Stimulated activated CD4-positive, alpha-beta T cell treated with anti-CD3 and anti-CD28 coated beads, Interleukin-15, amount 100 ng/mL, for 1 hour (primary cell): ENCODE measurements at places on chromosomes 12 and 14.

DNA sequence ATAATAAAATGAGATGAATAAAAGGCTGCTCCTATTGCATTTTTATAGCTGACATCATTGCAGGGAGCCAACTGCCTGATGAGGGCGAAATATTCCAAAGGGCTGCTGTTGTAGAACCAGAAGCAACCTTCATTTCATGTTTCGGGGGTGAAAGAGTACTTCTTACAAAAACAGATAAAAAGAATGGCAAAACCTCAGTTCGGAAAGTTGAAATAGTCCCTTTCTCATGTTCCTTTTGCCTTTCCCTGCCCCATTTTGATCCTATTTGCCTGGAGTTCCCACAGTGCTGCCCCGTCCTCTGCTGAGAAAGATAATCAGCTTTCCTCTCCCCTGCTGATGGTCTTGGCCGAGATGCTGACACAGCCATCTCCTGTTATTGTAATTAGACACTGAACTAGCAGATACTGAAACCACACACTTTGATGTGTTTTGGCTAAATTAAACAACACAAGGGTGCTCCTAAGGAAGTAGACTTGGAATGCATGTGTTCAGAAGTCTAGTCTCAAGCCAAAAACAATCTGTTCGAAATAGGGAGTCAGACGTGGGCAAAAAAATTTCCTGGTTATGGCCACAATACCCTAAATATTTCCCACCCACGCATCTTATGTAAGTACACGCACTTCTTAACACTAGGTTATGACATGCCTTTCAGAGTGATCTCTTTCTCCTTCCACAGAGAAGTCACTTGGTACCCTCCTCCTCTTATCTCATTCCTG lies 117.2 kb downstream of the PPM1H start:
- DNase-seq = no peak

- no peak for DNase-seq
Measured at GRCh38 chr14:72975770-72976169, 49.5 kb downstream of the DCAF4 start.

DNA sequence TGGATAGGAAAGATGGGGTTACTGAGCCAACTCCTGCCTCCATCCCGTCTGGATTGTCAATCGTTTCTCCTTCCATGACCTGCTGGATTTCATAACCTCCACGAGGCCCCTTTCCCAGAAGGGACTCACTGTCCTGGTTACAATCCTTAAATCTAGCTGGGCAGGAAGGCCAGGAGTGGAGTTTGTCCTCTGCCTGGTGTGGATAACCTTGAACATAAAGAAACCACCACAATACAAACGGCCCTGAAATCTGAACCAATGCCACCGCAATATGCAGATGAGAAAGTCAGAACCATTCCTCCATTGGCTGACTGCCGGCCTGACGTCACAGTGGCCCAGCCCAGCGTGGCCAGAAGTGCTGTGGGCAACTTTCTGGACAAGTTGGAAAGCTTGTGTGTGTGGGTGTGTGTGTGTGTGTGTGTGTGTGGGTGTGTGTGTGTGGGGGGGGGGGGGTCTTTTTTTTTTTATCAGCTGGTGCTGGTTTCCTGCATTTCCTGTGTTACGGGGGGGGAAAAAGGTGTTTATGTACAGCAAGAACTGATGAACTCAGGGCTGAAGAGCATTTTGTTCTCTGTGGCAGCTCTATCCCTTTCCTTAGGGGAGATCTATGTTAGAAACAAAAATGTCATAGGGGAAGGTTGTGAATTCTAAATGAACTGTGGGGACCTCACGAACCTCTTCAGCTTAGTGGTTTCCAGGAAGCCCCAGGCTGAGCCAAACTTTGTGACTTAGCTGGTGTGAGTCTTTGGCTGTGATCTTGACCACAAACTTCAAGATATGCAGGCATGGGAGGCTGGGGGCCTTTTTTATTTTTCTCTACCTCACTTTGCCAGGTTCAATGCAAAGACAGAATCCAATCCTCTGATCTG lies 81.6 kb upstream of the MED13L start:
- DNase-seq = peak; percentile 15

DNA sequence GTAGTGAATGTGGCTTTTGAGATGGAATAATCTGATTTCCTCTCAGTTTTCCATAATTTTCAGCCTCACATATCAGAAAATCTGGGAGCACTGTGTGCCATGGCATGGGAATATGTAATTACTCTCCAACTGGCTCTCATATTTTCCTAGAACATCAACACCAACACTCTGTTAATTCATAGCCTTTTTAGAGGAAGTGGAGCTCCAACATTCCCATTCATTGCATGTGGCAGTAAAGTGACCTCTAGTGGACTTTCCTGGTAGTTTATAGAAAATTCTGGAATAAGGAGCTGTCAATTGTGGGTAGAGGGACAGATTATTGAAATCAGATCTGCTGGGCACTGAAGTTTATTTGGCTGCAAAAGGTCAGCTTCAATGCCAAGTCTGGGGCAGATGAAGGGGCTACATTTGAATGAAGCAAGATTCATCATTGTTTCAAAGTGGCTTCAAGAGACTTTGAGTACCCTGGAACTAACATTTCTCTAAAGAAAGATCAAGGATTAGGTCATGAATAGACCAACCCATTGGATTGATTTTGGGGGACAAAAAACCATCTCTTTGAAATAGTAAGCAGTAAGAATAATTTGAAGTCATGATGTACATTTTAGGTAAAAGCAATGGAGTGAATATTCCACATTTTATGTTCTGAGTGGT lies 23.6 kb upstream of the USP44 start:
- no peak for DNase-seq

GRCh38 chr12:10861366-10861765 lies 12.1 kb upstream of the PRR4 start:
- DNase-seq = no peak

DNA sequence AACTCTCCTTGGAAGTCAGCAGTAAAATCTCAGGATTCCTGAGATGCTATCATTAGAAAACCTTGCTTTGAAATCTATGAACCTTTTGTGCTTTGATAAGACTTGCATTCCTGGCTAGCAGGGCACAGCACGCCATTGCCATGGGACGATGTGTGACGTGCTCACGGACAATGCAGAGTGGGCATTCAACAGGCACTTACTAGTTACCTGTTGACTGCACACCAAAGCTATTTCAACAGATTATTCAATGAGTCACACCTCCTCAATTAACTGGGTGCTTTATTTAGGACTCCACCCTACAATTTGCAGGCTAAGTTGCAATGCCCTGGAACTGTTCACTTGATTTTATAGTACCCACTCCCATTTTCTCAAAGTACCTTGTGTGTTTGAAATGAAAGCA lies 11.3 kb downstream of the NOS1 start:
- DNase-seq = no peak
